ENCODE measurements at places on chromosomes 12 and 14.

GRCh38 chr14:33291529-33292104, 352.9 kb downstream of the NPAS3 start:
- DNase-seq: no peak

GRCh38 chr12:106975993-106976658, 10.8 kb downstream of the MTERF2 start:
- no peak for DNase-seq

DNA sequence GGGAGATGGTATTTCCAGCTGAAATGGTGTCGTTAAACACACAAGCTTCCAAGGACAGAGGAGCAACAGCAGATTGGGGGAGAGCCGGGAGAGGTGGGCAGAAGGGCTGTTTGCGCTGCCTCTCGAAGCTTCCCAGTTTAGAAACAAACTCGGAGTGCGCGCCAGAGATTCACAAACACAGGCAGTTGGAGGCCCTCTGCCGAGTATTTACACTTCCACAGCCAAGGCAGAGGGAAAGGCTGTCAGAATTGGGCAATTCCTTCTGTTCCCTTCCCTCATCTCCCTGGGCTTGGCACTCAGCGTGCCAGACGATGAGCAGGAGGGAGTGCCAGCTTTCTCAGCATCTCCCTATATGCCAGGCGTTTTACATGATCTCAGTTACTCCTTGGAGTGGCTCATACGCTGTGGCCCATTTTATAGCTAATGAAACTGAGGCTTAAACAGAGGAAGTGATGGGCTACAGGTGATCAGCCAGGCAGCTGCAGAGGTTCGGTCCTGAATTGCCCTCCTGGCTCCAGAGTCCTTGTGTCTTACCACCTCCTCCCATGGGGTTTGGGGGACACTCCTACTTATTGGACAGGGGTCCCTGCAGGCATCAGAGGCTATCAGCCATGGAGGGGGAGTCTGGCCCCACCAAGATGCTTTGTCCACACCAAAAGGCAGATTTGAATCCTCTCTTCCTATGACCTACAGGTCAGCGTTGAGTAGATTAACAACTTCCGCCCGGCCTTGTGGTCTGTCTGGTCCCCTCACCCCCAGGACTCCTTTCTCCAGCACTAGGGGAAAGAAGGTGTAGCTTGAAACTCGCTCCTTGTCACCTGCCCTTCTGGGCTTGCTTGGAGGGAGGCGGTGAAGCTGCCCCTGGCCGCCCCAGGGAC, 3.1 kb downstream of the FAM222A start:
- DNase-seq: no peak

DNA sequence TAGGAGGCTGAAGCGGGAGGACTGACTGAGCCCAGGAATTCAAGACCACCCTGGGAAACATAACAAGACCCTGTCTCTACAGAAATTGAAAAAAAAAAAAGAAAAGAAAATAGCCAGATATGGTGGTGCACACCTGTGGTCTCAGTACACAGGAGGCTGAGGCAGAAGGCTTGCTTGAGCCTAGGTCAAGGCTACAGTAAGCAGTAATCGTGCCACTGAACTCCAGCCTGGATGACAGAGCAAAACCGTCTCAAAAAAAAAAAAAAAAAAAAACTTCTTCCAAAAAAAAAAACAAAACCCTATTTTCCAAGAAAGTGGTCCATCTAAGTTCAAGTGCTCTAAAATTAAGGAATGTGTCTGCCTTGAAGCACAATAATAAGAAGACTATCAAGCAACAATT, 19.8 kb downstream of the SNX6 start:
- no peak for DNase-seq
